ENCODE measurements at places on chromosomes 1 and 21. TPM values are rescaled to one million over a fixed set of nuclear protein-coding genes. Genes with fewer than 3 reads are reported as not detected.

CHD5 gene
- total RNA-seq = 0.18 TPM

PI4KB gene
- 56.7 TPM for total RNA-seq

F5 gene
- 1.2 TPM for total RNA-seq

SERTAD4 gene
- 5.9 TPM for total RNA-seq

SH2D5 gene
- 0.15 TPM for total RNA-seq

TSNAX gene
- 30.7 TPM for total RNA-seq

DDR2 gene
- 36.9 TPM for total RNA-seq

SYTL1 gene
- total RNA-seq = 15.2 TPM

NUF2 gene
- total RNA-seq = 1.3 TPM

TMPRSS15 gene
- not detected for total RNA-seq

LDLRAD2 gene
- 0.39 TPM for total RNA-seq

CYP4Z1 gene
- total RNA-seq = 0.14 TPM

INAVA gene
- 172 TPM for total RNA-seq

CTXND2 gene
- not detected for total RNA-seq

TTC22 gene
- total RNA-seq = 94.5 TPM

AGT gene
- total RNA-seq = 2.1 TPM

EPS8L3 gene
- 349 TPM for total RNA-seq

FAM3B gene
- 1.2 TPM for total RNA-seq

DNAJC6 gene
- total RNA-seq = 3.1 TPM

F13B gene
- total RNA-seq = not detected

SYPL2 gene
- total RNA-seq = 0.15 TPM

LMOD1 gene
- total RNA-seq = 9.4 TPM

ERI3 gene
- total RNA-seq = 30.3 TPM

CADM3 gene
- total RNA-seq = 3.2 TPM

ORC1 gene
- total RNA-seq = 1.7 TPM

NR5A2 gene
- 51.1 TPM for total RNA-seq

S1PR1 gene
- 7.1 TPM for total RNA-seq

CLIC6 gene
- 0.61 TPM for total RNA-seq

CRABP2 gene
- total RNA-seq = 0.73 TPM

TNN gene
- not detected for total RNA-seq

AQP10 gene
- not detected for total RNA-seq

BMP8B gene
- 11.1 TPM for total RNA-seq

RGSL1 gene
- not detected for total RNA-seq

KANK4 gene
- total RNA-seq = 2.8 TPM

C8B gene
- not detected for total RNA-seq

ITGB3BP gene
- total RNA-seq = 11.5 TPM

RWDD3 gene
- 13.3 TPM for total RNA-seq

SEMA4A gene
- total RNA-seq = 3.5 TPM

VWA5B1 gene
- total RNA-seq = 1.5 TPM

INTS7 gene
- 13.0 TPM for total RNA-seq

NGF gene
- 0.64 TPM for total RNA-seq

CLCA4 gene
- 1,664 TPM for total RNA-seq

PDZK1IP1 gene
- total RNA-seq = 32.4 TPM

FMO4 gene
- 14.5 TPM for total RNA-seq

Measured in left colon (tissue), 2 donors.